ENCODE measurements at places on chromosomes 12 and 14.

GRCh38 chr14:25121337-25122129, 71.6 kb upstream of the STXBP6 start:
- DNase-seq, result no peak

DNA sequence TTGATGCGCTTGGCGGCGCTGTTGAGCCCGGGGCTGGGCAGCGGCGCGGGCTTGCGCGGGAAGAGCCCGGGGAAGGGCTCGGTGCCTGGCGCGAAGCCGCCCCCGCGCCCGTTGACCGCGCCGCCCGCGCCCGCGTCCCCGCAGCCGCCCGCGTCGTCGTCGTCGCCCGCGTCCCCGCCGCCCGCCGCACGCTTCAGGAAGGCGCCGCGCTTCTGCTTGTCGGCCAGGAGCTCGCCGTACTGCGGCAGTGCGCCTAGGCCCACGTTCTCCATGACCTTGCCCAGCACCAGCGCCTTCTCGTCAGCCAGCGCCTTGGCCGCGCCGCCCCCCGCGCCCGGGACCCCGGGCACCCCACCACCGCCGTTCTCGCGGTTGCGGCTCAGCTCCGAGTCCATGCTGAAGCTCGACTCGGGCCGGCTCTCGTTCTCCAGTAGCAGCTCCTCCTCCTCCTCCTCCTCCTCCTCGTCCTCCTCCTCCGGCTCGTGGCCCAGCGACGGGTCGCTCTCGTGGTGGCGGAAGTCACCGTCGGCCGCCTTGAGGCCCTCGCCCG, 97.2 kb downstream of the BCL11B start:
- DNase-seq, result no peak

DNA sequence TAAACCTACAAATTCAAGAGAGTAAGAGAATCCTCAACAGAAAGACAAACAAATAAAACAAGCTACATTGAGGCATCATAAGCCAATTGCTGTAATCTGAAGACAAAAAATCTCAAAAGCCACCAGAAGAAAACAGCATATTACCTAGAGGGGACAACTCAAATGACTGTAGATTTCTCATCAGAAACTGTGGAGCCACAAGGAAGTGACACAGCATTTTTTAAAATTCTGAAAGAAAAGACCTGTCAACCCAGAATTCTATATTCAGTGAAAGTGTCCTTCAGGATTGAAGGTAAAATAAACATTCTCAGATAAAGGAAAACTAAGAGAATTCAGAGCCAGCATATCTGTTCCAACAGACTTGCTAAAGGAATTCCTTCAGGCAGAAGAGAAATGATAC, 147.8 kb upstream of the DHRS4 start:
- DNase-seq, result no peak

DNA sequence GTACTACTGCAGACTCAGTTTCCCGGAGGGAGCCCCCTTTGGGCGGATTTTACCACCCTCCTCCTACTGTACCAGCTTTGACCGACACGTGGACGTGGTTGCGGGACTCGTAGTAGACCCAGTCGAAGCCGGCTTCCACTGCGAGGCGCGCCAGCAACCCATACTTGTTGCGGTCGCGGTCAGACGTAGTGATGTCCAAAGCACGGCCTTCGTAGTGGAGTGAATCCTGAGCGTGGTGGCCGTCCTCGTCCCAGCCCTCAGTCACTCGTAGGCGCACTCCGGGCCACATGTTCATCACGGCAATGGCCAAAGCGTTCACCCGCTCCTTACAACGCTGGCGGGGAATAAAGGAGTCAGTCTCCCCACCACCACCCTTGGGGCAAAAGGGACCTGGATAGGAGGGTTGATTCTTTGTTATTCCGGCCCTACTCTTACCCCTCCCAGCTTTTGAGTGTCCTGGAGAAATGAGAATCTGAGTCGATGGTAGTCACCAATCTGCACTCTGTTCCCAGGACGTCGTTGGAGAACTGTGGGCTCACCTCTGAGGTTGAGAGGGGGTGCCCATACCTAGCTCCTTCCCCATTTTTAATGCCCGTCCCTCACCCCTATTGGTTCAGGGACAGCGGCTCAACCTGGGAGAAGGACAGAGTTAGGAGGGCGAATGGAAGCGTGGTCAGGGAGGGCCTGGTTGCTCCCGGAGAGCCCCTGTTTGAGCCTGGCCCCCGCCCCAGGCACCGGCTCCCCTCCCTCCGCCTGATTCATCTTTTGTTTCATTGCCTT, 3.4 kb downstream of the DHH start:
- no peak for DNase-seq

GRCh38 chr14:99576761-99577705, 27.0 kb downstream of the CCDC85C start:
- no peak for DNase-seq

GRCh38 chr12:110935588-110935987, 15.2 kb upstream of the MYL2 start:
- DNase-seq, result no peak

GRCh38 chr12:122862872-122863701, 27.8 kb downstream of the HIP1R start:
- DNase-seq, result no peak

DNA sequence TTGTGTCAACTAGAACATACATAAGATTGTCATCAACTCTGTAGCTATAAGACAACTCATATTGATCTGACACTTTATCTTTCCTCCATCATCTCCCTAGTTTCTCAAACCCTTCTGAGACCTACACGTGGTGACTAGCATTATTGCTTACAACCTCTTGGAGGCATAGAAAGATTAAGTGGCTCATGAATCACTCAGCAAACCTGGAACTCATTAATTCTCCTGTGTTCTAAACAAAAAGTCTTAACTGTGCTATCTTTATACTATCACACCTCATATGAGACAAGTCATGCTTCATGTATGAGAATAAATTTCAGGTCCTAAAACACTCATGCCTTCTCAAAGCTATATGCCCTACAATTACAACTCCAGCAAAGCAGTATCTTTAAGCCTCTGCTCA, 408.6 kb upstream of the SYT1 start:
- DNase-seq, result no peak

GRCh38 chr12:104354167-104354867, 50.8 kb downstream of the EID3 start:
- DNase-seq, result no peak

DNA sequence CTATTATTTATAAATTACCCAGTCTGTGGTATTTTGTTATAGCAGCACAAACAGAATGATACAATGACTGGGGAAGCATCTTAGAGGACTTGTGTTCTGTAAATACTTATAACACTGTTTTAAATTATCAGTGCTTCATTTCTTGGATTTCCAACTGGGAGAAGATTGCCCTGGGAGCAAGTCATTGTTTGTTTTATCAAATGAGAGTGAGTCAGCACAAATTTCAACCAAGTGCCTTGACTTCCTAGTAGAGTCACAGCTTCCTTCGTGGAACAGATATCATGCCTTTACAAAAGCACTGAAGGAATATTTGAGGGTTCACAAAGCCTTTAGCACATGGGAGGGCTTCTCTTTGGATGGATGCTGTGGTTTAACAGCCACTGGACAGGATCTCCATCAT, 234.1 kb downstream of the KTN1 start:
- DNase-seq, result no peak

DNA sequence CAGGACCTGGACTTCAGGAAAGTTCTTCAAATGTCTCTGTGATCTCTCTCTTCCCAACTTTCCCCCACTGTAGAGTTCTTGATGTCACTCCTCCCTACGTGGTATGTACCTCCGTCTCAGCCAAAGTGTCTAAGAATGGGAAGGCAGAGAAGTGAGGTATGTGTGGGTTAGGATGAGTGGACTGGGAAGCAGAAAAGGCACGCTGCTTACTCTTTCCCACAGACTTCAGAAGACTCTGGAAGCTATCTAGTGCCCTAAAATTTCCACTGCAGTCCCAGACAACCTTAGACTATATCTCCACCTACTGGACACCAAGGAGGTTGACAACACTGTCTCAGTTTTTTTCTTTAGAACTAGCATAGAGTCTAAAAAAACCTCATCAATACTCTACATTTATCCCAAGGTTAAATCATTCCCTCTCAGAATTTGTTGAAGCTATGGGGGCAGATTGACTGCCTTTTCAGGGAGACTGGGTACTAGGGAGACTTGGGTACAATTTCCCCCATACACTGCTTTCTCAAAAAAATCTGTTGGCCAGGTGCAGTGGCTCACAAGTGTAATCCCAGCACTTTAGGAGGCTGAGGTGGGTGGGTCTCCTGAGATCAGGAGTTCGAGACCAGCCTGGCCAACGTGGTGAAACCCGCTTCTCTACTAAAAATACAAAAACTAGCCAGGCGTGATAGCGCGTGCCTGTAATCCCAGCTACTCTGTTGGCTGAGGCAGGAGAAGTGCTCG, 20.6 kb upstream of the ITGA5 start:
- peak; percentile 64 for DNase-seq

- DNase-seq, result no peak
These were observed 333.4 kb upstream of the CCDC196 start for GRCh38 chr14:66152747-66153146.

DNA sequence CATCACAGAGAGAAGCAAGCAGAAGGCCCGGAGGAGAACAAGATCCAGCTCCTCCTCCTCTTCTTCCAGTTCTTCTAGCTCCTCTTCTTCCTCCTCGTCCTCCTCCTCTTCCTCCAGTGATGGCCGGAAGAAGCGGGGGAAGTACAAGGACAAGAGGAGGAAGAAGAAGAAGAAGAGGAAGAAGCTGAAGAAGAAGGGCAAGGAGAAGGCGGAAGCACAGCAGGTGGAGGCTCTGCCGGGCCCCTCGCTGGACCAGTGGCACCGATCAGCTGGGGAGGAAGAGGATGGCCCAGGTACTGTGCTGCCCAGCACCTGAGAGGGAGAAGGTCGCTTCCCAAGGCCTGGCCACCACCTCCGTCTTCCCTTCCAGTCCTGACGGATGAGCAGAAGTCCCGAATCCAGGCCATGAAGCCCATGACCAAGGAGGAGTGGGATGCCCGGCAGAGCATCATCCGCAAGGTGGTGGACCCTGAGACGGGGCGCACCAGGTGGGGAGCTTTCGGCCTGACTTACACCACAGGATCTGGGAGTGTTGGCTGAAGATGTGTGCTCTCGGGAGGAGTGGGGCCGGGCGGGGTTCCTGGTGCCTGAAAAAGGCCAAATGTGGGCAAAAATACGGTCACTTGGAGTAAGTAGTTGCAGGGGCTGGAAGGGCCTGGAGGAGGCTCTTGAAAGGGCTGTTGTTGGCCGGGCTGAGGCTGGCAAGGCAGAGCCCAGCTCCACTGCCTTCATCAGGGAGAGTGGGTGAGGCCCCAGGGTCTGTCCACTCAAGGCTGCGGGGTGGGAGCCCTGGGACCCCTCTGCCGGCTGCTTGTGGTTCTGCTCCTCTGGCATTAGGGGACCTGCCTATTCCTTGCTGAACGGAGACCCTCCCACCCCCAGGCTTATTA, 1.4 kb downstream of the ARL6IP4 start:
- DNase-seq, result no peak

DNA sequence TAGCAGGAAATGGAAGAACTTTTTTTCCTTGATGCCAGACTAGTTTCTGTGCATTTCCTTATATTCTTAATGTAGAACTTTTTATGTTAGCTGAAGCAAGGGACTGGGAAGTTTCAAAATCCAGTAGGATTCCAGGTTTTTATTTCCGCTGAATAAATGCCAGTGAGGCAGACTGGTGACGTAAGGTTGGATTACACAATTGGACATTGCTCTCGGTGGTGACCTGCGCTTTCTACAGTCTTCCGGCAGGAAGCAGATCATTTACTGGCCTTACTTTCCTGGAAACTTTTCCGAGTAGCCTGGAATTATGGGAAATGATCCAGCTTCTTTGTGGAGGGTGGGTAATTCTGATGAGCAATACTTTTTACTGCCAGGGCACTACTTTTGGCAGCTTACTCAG, 3.6 kb downstream of the IFT43 start:
- no peak for DNase-seq

- DNase-seq, result no peak
These were observed 25.6 kb downstream of the PRKAB1 start for GRCh38 chr12:119693511-119693910.

GRCh38 chr12:89352492-89353187, at the start of gene DUSP6:
Gene DUSP6, minus strand, starts transcription at chr12:89352501. Its CDS starts 462 bp downstream, at chr12:89352039.
- peak; percentile 88 for DNase-seq

DNA sequence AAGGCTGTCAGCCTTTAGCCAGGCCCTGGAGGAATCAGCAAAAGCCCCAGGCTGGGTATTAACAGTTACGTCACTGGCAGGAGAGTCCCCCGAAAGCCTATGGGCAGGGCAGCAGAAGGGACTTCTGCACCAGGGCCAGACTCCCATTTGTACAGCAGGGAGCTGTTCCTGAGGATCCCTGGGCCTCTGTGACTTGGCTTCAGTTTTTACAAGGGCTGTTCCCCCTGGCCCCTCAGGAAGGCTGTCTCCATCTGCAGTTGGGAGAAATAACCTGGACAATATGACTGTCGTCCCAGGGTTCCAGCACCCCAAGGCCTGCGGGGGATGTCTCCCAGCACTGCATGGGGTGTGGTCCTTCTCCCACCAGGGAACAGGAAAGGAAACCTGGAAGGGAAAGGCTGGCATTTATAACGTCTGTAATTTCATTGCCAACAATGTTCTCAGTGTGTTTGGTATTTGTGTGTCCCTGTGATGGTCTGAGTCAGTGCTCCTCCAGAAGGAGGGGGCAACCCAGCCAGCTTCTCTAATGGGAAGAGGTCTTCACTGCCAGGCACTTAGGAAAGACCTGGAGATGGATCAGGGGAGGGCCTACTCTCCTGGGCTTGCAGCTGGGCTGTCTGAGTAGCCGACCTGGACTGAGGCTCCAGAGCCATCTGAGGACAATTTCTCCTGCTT, 42.4 kb downstream of the ERH start:
- DNase-seq, result no peak

DNA sequence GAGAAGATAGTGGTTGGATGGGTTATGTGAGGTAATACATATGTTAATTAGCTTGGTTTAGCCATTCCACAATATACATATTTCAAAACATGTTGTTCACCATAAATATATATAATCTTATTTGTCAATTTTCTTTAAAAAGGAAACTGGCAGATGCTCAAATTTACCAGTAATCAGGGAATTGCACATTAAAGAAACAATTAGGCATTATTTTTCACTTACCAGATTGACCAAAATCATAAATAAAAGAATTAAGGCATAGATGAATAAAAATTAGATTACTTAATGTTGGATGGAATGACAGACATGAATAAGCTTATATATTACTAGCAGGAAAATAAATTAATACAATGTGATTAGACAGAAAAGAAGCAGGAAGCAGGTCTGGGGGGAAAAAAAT, 147.2 kb downstream of the PLEKHA5 start:
- no peak for DNase-seq

GRCh38 chr12:59452259-59452658, 143.6 kb upstream of the SLC16A7 start:
- DNase-seq, result no peak

GRCh38 chr12:130347588-130347987, 9.9 kb downstream of the PIWIL1 start:
- no peak for DNase-seq

DNA sequence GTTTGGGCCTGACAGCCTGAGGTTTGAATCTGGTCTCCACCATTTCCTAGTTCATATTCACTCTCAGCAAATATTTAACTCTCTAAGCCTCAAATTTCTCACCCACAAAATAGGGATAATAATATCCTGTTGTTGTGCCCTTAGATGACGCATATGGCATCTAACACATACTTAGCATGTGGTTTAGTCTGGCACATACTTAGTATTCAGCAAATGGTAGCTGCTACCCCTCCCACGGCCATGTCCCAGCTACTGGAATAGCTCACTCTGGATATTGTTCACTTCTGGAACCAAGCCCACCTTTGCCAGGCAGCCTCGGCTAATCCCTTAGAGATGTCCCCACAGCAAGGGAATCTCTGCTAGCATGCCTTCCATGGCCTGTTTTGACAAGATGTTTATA, 53.3 kb downstream of the BICD1 start:
- no peak for DNase-seq

- peak; percentile 12 for DNase-seq
These were observed 87.6 kb downstream of the SEC23A start for GRCh38 chr14:39015360-39015961.
